ENCODE measurements at places on chromosomes 13 and 19.

DNA sequence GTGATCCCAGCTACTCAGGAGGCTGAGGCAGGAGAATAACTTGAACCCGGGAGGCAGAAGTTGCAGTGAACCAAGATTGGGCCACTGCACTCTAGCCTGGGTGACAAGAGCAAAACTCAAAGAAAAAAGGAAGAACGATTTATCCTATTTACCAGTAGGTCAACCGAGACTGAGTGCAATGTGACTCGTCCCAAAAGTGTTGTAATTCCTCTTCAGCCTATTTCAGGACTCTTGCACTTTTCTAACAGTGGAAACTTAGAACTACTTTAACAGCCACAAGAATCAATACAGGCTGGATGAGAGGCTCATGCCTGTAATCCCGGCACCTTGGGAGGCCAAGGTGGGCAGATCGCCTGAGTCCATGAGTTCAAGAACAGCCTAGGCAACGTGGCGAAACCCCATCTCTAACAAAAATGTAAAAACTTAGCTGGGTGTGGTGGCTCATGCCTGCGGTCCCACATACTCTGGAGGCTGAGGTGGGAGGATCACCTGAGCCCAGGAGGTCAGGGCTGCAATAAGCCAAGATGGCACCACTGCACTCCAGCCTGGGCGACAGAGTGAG, 4.3 kb upstream of the NR1H2 start:
- DNase-seq = peak; percentile 77

DNA sequence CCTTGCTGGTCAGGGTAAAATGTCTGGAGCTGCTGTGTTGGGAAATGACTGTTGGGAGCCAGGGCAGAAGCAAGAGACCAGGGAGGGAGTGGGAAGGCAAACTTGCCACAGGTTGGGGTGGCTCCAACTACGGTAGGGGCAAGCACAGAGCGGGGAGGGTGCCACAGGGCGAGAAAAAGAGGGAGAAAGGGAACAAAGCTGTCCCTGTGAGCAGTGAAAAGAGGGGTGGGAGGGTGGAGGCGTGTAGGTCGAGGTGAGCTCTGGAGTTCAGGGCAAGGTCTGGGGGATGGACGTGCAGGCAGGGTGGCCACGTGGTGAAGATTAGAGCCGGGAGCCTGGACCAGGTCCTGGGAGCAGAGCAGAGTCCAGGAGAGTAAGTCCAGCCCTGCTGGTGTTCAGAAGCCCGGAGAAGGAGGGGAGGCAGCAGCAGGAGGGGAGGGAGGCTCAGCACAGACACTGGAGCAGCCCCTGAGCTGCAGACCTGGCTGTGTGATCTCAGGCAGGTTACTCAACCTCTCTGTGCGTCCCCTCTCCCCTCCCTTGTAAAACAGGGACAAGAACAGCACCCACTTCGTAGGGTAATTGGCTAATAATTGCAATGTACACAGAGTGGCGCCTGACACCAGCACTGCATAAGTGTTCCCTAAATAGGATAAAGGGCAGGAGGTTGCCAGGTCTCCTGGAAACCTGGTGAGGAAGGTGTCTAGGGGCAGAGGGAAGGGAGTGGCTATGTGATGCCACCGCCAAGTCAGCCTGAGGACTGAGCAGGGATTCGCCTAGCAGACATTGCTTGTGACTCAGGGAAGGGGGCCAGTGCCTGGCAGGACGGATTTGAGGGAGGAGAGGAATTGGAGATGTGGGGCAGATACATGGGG, 3.2 kb upstream of the POLR2E start:
- peak; percentile 19 for DNase-seq

DNA sequence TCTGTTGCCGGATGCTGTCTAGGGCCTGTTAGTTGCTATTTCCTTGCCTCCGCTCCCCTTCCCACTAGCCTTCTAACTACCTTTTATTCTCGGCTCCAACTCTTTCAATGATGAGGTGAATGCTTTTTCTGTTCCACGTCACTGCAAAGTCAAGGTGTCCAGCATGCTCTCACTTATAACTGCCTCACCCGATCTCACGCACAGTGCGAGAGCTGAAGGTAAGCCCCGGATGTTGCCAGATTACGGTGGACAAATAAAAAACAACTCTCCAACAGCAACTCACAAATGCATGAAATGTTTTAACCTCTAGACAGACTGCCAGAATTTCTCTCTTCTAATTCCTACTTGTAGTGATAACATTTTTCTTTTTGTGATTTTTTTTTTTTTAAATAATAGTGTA, 169.9 kb downstream of the STK24 start:
- no peak for DNase-seq

GRCh38 chr19:55546822-55547614, 1.7 kb upstream of the SBK3 start:
- DNase-seq = peak; percentile 91

- DNase-seq = no peak
Observed at GRCh38 chr13:70107498-70108281, at the start of gene ATXN8OS. Gene ATXN8OS, plus strand, starts transcription at chr13:70107826.

- no peak for DNase-seq
Observed at GRCh38 chr13:107968470-107968869, 246.9 kb downstream of the LIG4 start.

- DNase-seq = no peak
Observed at GRCh38 chr19:18194554-18195238, 1.7 kb downstream of the MPV17L2 start.

GRCh38 chr13:65915195-65915594, 1314.9 kb downstream of the PCDH9 start:
- no peak for DNase-seq

GRCh38 chr19:7401694-7402093, 53.0 kb downstream of the ARHGEF18 start:
- DNase-seq = no peak

DNA sequence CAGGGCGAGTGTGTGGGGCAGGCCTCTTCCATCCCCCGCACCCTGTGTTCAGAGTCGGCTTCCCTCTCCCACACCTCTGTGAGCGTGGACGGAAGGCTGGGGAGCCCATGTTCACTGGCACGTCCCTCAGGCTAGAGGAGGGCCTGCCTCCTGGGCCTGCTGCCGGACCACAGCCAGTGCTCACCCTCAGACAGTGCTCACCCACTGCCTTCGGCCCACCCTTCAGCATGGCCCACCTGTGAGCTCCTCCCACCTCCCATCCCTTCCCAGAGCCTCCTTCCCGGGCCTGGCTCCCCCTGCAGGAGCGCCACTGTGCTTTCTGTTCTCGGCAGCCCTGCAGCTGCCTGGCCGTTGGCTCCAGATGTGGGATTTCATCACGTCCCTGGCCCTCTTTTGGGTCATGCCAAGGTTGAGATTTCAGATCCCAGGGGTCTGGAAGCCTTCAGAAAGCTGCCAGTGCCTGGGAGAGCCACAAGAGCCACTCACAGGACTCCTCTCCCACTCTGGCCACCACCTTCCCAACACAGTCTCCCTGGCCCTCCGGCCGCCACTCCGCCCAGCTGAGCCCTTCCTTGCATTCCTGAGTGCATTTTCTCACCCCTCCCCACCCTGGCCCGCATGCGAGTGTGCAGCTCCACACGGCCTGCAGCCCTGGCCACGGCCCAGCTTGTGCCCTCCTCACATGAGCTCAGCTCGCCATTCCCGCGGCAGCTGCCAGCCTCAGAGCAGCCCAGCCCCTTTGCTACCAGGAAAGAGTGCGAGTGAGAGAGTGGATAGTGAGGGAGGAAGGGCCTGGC, 25.3 kb downstream of the CAPN12 start:
- no peak for DNase-seq
